ENCODE measurements at places on chromosomes 4 and X. TPM values are rescaled to one million over a fixed set of nuclear protein-coding genes. Genes with fewer than 3 reads are reported as not detected.
A peak's percentile ranks its signal among the peaks of the same experiment; 100 is the strongest.

GRCh38 chr4:7546809-7547367, 112.2 kb upstream of the PSAPL1 start:
- DNase-seq: no peak

- DNase-seq: no peak
Observed at GRCh38 chr4:159476886-159477285, 374.0 kb downstream of the RAPGEF2 start.

BTK gene
- 0.41 TPM for total RNA-seq

FAM9B gene
- not detected for total RNA-seq

GRCh38 chrX:111039606-111040005, 56.4 kb upstream of the PAK3 start:
- DNase-seq: no peak

GIMD1 gene
- total RNA-seq: not detected

DNA sequence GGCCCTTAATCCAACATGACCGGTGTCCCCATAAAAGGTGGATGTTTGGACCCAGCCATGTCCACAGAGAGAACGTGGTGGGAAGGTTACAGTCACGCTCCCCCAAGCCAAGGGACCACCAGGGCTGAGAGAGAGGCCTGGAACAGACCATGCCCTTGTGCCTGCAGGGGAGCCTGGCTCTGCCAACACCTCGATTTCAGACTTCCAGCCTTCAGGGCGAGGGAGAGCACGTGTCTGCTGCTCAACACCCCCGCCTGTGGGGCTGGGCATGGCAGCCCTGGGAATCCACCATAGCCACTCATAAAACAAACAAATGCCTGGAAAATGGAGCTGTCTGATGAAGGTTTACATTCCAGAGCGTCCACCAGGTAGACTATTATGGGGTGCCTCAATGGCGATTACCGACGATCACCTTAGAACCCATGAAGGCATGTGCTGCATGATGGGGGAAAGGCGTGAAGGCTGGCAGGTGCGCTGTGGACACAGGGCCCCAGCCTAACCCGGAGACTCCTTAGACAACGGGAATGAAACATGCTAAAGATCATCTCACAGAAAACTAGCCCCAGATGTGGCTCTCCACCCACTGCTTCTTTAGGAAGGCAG, 42.3 kb upstream of the HMX1 start:
- DNase-seq: peak; percentile 5

FGF16 gene
- total RNA-seq: 0.41 TPM

DNA sequence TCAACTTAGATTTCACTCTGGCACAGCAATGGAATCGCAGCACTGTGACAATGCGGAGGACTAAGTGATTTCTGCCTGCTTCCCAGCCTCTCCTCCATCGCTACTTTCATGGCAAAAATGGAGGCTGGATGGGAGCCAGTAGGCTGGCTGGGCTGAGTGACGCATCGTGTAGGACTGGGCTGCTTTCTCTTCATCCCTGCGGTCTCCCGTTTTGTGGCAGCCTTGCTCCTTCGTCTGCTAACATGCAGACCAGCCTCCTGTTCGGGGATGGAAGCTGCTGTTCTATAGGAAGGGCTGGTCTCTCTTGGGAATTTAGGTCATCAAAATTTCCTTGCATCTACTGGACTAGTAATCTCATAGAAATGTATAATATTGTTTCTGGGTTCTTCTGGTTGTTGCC, 15.8 kb upstream of the RGS12 start:
- DNase-seq: no peak

DNA sequence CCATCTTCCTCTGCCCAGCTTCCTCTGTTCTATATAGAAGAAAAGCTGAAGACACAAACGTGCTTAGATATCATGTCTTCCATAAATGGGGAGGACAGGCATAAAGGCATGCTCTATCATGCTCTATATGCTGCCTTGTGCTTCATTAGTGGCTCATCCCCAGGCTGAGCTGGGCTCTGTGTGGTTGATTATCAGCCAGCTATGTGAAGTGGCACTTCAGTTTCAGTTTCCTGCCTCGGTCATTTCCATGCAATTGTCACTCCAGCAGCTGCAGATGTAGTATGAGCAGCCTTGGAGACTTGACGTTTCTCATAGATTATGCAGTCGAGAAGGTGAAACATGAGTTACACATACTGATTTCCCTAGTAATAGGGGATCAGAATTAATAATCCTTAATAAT, 106.2 kb downstream of the SYTL5 start:
- no peak for DNase-seq

ARMCX1 gene
- 120 TPM for total RNA-seq

SPANXD gene
- not detected for total RNA-seq

GRCh38 chr4:147244786-147245185, 236.1 kb upstream of the EDNRA start:
- DNase-seq: no peak

DNA sequence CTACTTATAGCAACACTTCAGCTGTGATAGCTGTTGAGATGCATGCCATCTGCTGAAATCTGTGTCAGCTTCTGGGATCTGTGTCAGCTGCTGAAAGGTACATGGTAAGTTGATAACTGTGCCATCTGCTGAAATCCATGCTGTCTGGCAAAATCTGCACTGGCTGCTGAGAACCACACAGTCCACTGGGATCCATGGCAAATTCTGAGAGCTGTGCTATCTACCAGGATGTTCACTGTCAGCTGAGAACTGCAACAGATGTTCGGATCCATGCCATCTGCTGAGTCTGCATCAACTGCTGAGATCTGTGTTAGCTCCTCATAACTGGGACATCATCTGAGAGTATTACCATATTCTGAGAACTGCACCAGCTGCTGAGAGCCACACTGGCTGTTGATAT, 430.5 kb upstream of the POU3F4 start:
- DNase-seq: no peak

DNA sequence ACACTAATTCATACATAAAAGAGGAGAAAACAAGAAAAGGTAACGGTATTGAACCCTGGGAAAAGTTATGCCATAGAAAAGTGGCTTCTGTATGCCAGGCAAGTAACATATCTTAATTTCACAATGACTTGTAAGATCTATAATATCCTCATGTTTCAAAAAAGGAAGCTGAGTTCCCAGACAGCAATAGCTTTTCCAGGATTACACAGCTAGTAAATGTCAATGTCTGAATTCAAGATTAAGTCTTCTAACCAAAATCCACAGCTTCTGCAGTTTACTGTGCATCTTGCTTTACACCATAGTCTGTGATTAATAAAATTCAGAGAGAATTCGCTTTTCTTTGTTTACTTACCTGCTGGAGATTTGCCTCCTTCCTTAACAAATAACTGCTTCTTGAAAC, 55.8 kb upstream of the GAB1 start:
- no peak for DNase-seq

IGSF1 gene
- 0.82 TPM for total RNA-seq

DNA sequence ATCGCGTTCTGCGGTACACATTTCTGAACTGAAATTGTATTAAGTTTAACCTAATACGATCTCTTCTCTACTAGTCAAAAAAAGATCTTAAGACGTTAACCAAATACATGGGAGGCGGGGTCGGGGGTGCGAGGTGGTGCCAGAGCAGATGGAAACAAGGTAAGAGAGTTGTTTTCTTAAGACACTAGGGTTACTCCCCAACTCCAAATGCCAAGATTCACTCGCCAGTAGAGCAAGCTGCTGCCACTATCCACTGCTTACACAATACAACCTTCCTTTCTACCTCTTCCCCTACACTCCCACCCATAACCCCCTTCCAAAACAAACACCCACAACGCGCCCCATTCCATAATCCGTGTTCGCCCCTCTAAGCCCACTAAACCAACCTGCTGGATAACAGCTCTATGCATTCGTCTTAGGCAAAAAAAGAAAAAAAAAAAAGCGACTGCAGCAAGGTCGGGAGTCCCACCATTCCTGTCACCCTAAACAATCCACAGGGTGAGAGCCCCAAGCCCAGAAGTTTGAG, 1.3 kb downstream of the LCORL start:
- DNase-seq: no peak

GRCh38 chr4:110198435-110199416, at the start of gene ELOVL6:
TSS of gene ELOVL6 (minus strand) at chr4:110198615. CDS start at chr4:110198335, 280 bp downstream.
- DNase-seq: peak; percentile 53

- no peak for DNase-seq
Observed at GRCh38 chrX:68061206-68061535, 372.1 kb downstream of the OPHN1 start.

DNA sequence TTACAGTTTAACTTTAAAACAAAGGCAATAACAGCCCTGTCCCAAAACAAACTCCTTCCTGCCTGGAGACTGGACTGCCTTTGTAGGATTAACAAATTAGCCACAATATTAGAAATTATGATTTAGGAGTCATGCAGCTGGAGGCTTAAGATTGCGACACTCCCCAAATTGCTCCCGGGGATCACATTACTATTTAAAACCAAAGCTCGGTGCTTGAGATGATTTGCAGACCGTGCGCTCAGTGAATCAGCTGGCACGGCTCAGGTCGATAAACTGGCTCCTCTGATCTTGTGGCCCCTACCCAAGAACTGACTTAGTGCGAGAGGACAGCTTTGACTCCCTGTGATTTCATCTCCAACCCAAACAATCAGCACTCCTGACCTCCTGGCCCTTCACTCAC, 829.3 kb downstream of the NLGN4X start:
- DNase-seq: no peak

DNA sequence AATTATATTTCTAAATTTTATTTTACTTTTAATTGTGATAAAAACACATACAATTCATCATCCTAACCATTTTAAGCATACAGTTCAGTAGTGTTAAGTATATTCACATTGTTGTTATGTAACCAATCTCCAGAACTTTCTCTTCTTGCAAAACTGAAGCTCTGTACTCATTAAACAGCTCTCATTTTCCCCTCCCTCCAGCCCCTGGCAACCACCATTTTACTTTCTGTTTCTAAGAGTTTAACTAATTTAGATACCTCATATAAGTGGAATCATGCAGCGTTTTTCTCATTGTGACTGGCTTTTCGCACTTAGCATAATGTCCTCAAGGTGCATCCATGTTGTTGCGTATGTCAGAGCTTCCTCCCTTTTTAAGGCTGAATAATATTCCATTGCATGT, 46.7 kb upstream of the NDP start:
- DNase-seq: no peak

DNA sequence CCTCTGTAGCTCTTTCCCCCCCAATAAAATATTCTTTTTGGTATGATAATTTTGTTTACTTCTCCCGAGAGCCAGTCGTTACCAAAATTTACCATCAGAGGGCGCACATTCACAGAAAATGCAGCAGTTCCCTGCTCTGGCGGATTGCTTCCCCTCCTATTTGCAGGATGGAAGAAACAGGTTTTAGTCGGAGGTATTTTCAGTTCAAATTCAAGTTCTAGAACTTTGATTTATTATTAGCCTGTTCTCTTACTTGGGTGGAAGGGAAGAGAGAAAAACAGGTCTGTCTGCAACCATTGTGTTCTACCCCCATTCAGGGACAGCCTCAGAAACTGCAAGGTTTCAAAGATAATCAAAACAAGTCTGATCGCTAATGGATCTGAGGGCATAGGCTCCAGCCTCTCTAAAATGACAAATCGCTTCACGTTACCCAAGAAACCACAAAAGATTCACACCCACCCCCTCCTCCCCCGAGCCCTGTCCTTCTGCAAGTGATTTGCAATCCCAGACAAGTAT, 263.8 kb upstream of the RPS6KA3 start:
- DNase-seq: peak; percentile 8

DNA sequence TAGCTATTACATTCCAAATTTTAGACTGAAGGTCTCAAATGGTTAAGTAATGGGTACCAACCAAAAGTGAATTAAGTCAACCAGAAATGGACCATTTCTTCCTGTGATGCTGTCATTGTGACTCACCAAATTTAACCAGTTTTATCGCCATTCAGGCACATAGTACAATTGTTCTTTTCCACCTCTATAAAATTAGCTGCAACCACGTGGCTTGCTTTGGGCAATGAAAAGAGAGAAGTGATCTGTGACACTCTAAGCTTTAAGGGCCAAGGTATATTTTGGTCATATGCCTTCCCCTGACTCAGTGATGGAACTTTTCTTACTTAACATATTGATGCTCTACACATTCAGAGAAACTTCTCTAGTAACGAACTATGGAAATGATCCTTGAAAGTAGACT, 20.3 kb upstream of the PHF8 start:
- no peak for DNase-seq

GRCh38 chrX:148871422-148872160, 371.2 kb downstream of the AFF2 start:
- no peak for DNase-seq

DNA sequence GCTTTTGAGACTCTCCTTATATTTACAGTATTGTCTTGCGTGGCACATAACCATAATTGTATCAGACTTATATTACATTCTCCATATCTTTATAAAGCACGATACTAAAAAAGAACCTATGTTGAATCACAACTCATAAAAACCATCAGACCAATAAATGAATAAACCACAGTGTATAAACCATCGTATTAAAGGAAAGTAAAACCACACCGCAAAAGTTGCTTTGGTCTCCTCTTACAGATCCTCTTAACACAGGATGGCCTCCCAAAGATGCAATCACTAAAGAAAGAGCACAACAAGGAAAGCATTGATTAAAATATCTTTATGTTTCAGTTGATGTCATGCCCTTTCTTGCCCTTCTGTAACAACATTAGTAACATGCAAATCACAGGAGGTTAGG, 437.9 kb downstream of the AFF2 start:
- no peak for DNase-seq

- no peak for DNase-seq
Observed at GRCh38 chrX:915427-916229, 285.0 kb downstream of the SHOX start.

LANCL3 gene
- total RNA-seq: 1.2 TPM

GRCh38 chr4:7770224-7771050, 169.2 kb downstream of the AFAP1 start:
- no peak for DNase-seq

GRCh38 chrX:106611317-106611678, 480 bp upstream of the RADX start:
- no peak for DNase-seq
